ENCODE measurements at places on chromosomes 2 and 18.

GRCh38 chr18:36499938-36500337, 202.4 kb downstream of the FHOD3 start:
- no peak for DNase-seq

DNA sequence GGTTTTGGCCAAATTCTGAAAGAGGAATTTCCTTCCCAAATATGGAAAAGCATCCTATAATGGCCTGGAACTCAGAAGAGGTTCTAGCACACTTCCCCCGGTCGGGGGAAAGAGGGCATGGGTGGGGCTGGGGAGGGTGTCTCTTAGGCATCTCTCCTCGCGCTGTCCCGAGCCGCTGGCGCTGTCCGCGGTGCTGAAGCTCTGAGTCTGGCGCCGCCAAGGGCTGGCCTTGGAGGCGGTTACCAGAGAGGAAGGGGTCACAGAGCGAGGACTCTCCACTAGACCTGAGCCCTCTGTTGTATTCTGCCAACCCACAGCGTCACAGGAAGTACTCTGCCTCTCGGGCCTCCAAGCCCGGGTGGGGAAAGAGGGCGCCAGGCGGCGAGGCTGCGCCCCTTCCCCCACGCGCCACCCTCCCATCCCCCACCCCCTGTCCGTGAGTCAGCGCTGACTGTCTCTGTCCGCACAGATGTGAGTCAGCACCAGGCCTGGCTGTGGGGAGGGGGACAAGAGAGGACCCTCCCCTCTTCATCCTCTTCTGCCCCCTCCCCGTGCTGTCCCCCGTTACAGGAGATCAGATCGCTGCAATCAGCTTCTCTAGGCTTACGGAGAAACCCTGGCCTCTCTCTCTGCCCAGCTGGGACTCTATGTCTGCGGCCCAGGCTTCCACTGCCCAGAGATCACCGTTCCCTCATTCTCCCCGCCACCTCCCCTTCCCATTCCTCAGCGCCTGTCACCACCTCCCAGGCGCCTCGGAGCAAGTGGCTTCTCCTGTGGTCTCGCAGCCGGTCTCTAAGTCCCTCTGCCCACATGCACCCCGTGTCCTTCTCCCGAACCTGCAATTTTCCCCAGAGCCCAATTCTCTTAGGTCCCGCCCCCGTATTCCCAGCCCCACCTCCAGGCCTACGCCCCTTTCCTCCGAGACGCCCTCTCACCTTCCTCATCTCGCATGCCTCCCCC, 779 bp downstream of the PTPRN start:
- no peak for DNase-seq

DNA sequence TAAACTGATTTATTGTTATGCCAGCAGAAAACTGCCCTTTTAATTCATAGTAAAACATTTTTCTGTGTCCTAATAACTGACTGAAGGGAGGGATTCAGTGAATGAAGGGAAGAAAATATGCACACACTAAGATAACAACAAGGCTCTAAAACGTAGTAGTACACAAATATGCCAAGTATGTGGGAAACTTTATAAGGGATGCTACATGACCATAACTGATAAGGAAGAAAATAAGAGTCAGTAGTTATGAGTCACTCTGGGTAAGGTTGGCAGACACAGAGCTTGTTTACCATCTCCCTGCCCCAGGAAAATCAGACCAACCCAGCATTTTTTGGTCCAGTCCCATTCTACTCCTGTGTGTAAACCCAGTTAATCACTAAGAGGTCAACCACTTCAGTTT, 124.2 kb downstream of the RPRM start:
- no peak for DNase-seq

DNA sequence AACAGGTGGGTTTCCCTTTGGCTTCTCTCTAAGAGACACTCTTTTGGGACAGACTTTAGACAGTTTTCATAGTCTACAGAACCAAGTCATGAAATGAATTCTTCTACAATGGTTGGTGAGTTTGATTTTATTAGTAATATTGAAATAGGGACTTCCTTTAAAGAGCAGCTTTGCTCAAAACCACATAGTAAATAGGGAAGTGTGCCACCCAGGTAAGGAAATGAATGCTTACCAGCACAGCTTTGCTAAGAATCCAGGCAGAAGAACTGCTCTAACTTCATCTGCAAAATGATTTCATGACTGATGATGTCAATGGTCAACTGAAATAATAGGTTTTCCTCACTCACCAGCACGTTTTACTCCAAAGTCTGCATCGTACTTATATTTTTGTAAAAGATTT, 89.2 kb downstream of the NYAP2 start:
- DNase-seq = no peak

DNA sequence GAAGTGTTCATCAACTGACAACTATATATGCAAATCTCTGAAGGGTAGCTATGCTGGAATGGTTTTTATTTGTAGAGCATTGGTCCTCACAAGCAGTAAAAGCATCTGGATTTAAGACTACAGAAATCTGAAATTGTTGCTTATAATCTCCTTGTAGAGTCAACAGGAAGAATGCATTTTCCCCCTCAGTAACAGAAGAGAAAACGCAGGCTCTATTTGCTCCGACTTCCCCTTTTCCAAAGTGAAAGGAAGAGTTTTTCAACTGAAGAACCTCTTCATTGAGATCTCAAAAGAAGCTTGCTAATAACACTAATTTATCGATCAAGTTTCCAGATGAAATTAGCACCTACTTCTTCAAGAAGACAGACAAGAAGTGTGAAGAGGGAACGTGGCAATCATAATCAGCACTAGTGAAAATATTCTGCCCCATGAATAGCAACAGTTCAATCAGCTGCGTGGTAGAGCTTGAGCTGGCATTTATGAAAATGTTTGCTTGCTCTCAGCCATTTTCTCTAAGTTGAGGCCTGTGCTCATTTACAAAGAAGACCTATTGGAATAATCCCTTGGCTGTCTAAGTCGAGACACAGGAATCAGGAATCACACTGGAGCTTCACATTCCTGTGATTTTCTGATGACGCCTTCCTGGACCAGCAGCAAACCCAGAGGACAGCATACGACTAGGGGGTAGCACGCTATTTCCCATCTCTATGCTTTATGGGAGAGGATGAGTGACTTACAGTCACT, 43.7 kb downstream of the TGIF1 start:
- no peak for DNase-seq

DNA sequence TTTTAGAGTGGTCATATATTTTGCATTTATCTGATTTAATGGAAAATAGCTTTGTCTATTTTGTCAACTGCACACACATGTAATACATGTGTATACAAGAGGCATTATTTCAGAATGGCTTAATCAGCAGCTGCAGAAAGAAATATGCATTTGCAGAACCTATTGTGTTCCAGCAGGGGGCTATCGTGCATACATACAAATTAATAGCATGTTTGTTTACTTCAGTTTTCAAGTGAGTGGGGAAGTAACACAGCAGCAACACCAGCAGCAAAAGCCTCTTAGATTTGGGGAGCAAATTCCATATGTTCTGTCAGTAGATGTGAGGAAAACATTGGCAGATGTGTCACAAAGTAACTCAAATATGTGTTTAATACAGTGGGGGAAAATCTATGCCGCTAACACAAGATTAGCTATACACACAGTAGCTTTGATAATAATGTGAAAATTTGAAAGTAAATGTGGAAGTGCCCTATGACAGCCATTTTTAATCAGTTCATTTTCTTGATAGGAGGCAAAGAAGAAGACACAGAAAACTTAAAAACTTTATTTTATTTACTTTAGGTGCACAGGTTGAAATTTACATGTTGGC, 218.1 kb downstream of the WDR7 start:
- DNase-seq = peak; percentile 9

- DNase-seq = no peak
Measured at GRCh38 chr2:233234264-233234663, 17.2 kb upstream of the ATG16L1 start.

GRCh38 chr2:177983183-177983788, 89.3 kb downstream of the PDE11A start:
- DNase-seq = peak; percentile 17

All from CMK (cell line).